ENCODE measurements at places on chromosomes 2 and 18. TPM values are rescaled to one million over a fixed set of nuclear protein-coding genes. Genes with fewer than 3 reads are reported as not detected.

GRCh38 chr2:2639251-2640139 is 308.4 kb upstream of the MYT1L start:
- no peak for DNase-seq

GRCh38 chr2:29361231-29361630 is 246.0 kb downstream of the CLIP4 start:
- no peak for DNase-seq

- DNase-seq = no peak
Observed at GRCh38 chr18:59376351-59376935, 17.4 kb upstream of the LMAN1 start.

DNA sequence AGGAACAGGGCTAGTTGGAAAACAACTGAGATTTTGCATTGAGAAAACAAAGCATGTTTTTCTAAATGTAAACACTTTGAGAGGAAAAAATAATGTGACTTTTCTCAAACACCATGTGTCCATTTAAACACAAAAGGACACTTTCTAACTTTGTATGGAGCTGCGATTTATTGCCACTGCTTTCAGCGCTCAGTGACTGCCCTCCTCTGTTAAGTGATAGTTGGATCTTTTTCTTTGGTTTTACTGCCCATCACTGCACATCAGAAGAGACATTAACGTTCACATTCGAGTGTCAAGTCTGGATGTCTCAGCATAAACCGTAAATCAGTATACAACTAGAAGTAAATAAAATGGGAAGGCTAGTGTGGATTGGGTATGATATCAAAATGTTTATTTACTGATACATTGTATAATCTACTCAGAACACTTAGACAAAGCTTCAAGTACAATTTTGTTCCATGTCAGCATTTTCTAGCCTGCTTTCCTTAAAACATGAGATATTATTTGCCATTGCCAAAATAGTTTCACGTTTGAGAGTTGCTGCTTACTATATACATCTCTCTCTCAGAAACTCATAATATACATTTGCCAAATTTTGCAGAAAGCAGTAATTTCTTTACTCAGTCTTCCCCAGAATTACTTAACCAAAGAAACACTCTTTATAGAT is 237.6 kb downstream of the IKZF2 start:
- DNase-seq = no peak

Gene CYTIP
- total RNA-seq = 474 TPM

- DNase-seq = no peak
Observed at GRCh38 chr2:186594001-186594722, 4.3 kb downstream of the ITGAV start.

DNA sequence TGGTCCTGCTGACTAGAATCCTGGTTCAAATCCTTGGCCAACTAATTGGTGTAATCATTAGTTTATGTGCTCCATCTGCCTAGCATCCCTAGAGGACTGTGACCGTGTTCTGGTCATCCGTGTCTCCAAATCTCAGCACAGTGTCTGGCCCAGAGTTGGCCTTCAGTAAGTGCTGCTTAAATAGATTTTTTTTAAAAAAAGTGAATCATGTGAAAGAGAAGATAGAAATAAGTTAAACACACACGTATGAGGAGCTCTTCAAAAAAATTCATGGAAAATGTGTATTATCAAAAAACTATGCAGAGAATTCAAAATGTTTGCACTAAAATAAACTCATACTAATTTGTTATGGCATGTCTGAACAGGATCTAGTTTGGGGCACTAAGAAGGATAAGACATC is 129.3 kb upstream of the TLK1 start:
- DNase-seq = no peak

- DNase-seq = no peak
Observed at GRCh38 chr2:231203087-231203486, 4.7 kb downstream of the ARMC9 start.

DNA sequence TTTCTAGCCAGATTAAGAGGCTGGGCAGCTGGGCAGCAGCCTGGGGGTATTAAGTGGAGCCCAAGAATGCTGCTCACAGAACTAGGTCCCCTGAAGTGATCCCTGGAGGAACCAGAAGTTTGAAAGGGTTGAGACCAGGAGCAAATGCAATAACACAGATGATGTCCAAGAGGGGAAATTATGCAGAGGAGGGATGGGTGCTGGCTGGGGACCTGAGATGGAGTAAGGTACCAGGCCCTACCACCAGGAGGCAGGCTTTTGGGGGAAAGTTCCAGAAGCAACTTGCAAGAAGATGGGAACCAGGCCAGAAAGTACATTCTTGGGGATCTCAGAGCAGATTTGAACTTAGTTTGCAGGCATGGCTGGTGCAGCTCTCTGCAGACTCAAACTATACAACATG is 175.1 kb downstream of the NCK2 start:
- peak; percentile 75 for DNase-seq

DNA sequence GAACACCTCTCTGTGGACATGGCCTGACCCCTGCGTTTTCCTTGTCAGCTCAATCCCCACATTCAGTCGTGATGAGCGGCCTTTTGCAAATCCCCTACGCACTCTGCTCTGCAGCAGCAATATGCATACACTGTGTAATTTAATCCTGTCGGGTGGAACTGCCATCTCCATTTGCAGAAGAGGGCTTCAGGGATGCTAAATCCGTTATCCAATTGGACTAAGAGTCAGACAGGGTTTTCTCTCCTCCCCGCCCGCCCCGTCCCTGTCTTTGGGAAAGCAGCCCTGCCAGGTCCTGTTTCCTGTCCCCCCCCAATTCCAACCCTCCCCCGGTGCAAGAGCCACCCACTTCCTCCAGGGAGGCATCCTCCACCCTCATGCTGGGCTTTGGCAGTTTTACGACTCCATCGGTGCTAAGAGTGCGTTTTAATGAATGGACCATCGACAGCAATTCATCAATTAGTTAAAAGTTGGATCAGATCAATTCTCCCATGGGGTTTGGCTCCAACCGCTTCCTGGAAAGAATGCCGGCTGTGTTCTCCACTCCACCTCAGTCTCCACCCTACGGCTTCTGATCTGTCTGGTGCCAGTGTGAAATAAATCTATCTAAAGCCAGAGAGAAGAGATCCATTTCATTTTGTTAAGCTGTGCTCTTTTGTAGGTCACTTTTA is 53.5 kb upstream of the ASAP2 start:
- DNase-seq = no peak

- DNase-seq = no peak
Observed at GRCh38 chr2:198913394-198914152, 544.2 kb downstream of the SATB2 start.

DNA sequence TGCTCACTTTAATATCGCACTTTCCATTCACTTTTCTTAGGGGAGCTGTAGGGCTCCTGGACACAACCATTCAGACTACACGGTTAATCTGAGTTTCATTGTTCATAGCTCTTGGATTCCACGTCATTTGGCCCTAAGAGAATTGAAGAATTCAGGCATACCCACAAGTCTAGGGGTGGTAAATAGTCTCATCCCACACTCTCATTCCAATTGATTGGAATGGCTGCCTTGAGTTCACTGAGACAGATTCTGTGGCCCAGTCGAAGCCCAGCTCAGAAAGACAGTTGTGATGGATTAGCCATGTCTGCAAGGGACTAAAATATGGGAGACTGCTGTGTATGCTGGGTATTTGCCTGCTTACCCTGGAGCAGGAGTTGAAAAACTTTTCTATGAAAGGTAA is 124.6 kb downstream of the TFCP2L1 start:
- no peak for DNase-seq

DNA sequence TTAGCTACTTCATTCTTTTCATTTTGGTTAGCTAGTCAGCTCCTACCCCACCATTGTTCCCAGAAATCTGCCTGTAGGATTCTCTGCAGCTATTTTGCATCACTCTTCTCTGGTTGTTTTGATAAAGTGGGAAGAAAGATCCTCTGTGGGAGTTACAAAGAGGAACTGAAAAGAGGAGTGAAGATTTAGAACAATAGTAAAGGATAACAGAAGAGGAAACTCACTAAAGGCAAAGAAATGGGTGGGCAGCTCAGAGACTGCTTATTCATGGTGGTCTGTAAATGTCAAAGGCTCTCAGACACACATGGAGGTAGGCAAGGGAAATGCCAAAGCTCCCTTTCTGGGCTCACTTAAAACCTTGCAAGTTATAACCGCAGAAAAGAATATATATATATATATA is 17.2 kb upstream of the CD207 start:
- DNase-seq = no peak

Gene NEB
- total RNA-seq = 1.2 TPM

Gene WNT10A
- 6.6 TPM for total RNA-seq

Gene LYG2
- total RNA-seq = not detected

DNA sequence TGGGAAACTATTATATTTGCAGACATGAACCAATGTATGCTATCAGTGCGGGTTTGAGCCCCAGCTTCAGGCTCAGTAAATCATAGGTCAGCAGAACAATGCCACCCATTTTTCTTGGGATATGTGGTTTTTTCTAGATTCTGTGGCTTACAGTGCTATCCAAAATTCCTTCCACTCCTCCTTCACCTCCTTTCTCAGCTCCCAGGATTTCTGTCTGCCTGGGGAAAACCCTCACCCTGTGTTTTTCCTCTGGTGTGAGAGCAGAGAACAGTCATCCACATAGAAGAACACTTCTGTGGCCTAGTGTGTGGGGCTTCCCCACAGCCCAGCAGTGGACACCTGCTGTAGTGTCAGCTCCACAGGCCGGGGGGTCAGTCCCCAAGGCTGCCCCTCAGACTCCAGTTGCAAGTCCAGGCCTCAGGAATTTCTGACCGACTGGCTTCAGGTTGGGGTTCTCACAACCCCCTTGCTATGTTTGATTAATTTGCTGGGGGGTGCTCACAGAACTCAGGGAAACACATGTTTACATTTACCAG is 238.2 kb downstream of the LDLRAD4 start:
- no peak for DNase-seq

Gene TWIST2
- not detected for total RNA-seq

Gene RUFY4
- total RNA-seq = 0.78 TPM

DNA sequence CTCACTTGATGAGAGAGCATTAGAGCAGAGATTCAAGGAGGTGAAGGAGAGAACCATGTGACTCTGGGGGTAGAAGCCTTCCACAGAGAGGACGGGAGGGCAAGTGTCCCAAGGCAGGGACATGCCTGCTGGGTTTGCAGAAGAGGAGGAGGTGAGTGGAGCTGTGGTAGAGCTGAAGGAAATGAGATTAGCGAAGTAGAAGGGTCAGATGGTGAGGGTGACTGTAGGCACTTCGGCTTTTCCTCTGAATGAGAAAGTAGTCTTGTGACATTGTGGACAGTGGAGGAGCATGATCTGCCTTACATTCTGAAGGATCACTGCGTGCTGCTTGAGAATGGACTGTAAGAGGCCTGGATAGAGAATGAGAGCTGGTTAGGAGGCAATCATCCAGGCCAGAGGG is 126.0 kb downstream of the NXPH2 start:
- no peak for DNase-seq

Gene CACNB4
- total RNA-seq = 0.14 TPM

DNA sequence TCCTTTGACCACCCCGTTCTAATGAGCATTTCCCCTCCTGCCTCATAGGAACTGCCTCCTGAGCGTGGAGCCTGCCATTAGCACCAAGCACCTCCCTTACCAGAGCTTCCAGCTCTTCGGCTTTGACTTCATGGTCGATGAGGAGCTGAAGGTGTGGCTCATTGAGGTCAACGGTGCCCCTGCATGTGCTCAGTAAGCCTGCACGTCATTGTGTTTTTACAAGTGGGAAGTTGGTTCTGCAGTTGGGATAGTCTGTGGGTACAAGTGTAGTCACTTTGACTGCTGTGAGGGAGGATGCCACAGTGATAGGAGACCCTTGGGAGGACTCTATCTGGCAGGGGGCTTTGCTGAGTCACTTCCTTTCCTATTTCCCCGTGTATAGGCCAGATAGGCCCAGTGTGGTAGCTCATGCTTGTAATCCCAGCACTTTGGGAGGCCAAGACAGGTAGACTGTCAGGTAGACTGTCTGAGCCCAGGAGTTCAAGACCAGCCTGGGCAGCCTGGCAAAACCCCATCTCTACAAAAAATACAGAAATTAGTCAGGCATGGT is 22.0 kb upstream of the POLR1B start:
- DNase-seq = no peak

DNA sequence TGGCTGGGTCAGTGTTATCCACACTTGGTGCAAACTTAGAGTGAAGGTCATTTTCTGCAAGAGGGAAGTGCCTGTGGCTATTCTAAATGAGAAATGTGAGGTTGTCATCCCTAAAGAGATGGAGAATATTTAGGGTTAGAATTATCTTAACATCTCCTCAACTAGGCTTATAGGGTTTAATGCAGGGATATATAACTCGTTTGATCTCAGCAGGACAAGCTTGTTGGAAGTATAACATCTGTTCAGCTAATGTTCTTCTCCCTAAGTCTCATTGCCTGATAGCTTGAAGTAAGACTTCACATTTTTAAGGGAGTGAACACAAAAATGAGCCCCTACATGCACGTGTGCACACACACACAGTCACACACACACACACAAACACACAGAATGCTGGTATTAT is 75.9 kb upstream of the NRXN1 start:
- no peak for DNase-seq

GRCh38 chr18:35027206-35027605 is 14.0 kb upstream of the MAPRE2 start:
- peak; percentile 33 for DNase-seq

GRCh38 chr18:3867864-3868311 is 417.9 kb downstream of the TGIF1 start:
- DNase-seq = no peak

DNA sequence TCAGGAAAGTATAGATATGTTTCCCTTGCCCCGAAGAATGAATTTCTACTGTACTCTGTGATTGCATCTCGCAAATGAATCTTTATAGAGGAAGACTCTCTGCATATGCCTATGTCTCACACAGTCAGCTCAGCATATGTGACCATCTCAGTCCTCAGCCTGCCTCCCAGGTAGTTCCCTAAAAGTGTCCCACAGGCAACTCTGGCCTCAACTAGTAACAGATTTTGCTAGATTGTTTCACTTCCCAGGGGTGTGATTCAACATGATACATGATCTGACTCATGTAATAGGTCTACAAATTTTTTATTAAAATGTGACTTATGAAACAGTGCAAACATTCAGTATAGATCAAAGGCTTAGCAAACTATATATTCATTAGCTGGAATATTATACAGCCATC is 296.6 kb upstream of the CRIM1 start:
- peak; percentile 7 for DNase-seq

DNA sequence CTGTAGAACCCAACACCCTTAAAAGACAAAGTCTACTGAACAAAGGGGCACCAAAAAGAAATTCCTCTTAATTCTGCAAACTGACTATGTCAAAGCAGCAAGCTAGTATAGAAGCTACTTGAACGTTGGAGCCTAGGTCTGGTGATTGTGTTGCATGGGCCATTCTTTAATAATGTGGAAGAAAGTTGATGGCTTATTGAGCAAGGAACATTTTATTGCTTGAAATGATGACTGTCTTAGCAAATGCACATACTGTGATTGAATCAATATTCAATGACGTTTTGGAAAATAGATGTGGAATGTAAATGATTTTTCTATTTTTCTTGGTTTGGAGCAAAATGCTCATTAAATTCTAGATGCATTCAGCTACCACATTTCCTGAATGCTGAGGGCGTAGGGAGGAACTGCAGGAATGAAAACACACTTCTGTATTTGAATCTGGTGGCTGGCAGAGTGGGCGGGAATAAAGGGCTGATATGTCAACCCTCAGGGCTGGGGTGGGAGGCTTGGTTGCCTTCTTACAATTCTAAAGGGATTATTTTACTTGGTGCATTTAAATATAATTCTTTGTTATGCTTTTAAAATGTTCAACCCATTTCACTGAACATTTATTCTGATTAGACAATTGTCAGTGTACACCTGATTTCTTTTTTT is 26.5 kb downstream of the MYO3B start:
- no peak for DNase-seq

- peak; percentile 74 for DNase-seq
Observed at GRCh38 chr2:241035818-241036396, 37.5 kb downstream of the SNED1 start.

Gene MC5R
- total RNA-seq = not detected

GRCh38 chr2:101040761-101041160 is 38.7 kb downstream of the RPL31 start:
- no peak for DNase-seq

Gene ITM2C
- 21.5 TPM for total RNA-seq

Measured in CD4-positive, alpha-beta T cell (primary cell).